Stimulated activated CD8-positive, alpha-beta memory T cell treated with anti-CD3 and anti-CD28 coated beads, Interleukin-7, amount 100 ng/mL, for 48 hours (primary cell): ENCODE measurements at places on chromosomes 2 and 18.

- DNase-seq = no peak
Measured at GRCh38 chr2:69693775-69694450, 48.0 kb upstream of the ANXA4 start.

- DNase-seq = no peak
Measured at GRCh38 chr2:222919841-222920526, 59.1 kb downstream of the ACSL3 start.

DNA sequence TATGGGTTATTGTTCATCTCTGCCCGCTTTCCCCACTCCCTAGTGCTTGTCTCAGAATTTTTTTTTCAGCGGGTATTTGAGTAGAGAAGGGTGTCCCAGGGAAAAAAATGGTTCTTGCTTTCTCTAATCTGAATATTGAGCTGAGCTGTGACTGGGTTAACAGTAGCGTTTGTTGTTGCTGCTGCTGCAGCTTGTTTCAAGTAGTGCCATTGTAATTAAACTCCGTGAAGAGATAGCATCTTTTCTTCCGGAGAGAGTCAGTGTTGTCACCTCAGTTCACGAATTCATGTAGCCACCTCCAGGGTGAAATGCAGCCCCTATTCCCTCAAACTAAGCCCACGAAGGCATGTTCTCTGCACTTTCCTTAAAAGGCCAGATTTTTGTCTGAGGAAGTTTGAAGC lies 1.5 kb upstream of the AAK1 start:
- DNase-seq = no peak

DNA sequence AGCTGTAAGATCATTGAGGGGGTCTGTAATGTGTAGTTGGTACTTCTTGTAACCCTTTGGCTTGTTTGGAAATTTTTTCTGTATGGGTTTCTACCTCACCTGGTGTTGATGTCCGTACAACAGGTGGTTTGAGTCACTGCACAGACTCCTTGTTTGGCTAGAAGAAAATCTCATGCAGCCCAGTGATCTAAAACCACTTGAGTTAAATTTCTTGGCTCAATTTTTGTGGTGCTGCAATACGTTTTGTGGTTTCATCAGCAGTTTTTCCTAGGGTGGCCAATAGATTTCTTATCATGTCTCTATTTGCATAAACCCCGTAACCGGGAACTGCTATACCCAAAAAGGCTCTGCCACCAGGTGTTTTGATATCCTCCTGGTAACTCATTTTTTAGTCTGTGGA lies 43.4 kb downstream of the CERS6 start:
- no peak for DNase-seq

DNA sequence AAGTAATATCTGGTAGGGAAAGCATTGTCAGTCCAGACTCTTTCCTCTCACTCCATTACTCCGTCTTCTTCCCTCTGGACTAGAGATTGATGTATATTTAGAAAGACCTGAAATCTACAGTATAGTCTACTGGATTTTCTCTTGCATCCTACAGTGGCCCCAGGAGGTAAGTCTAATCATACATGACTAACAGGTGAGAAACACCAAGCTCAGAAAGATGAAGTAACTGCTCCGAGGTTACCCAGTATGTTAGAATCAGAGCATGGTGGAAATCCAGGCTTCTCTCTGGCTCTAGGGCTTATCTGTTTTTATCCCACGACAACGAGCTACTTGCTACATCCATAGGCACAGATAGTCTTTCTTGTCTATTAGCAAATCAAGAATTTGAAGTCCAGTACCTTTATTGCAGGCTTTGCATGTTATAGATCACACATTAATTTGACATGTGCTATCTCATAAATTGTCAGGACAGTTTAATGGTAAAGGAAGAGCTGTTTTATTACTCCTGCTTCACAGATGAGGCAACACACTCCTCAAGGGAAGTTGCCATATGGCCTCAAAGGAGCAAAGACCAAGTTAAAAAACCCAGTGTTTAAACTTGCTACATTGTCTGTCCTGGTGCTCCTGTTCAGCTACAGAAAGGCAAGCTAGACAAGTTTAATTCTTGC lies 484.3 kb downstream of the THSD7B start:
- no peak for DNase-seq

DNA sequence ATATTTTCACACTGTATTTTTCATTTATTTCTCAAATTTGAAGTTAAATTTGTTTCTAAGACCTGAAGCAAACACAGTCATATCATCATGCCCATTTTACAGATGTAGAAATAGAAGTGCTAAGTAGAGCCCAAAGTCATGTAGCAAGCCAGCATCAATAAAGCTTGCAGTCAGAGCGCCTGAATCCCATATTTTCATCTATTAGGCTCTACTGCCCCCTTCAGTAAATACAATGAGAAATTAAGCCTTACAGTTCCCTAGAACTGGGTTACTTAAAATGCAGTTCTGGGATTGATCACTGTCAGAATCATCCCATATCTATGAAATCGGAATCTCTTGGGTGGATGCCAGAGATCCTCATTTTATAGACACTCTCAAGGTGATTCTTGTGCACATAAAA lies 419.9 kb downstream of the TGIF1 start:
- DNase-seq = no peak

- no peak for DNase-seq
Measured at GRCh38 chr2:17163638-17164037, 354.6 kb downstream of the RAD51AP2 start.

DNA sequence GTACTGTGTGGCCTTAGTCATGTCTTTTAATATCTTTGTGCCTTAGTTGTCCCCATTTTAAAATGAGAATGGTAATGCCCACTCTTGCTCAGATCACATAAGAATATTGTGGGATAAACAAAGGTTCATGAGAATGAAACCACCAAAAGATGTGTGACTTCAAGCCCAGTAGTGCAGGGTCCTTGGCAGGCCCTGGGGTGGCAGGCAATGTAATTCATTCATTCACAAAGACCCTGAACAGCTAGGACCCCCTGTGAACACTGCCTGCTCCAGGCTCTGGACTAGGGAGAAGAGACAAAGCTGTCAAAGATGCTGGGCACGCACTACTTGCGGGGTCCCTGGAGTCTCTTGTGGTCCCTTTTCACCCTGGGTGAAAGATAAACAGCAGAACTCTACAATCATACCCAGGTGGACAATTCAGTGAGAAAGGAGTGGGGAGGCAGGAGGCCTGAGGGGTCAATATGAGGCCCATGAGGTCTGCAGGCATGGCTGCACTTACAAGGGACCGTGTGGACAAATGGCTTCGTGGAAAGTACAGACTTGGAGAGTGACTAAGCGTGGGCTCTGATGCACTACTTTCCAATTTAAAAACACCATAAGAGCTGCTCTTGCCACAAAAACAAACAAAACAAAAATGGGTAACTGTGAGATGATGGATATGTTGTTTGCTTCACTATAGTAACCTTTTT lies 136.1 kb downstream of the SMAD7 start:
- DNase-seq = no peak

- no peak for DNase-seq
Measured at GRCh38 chr18:31634331-31634713, 42.6 kb downstream of the TTR start.

- DNase-seq = no peak
Measured at GRCh38 chr2:76197842-76198448, 487.2 kb upstream of the GCFC2 start.

DNA sequence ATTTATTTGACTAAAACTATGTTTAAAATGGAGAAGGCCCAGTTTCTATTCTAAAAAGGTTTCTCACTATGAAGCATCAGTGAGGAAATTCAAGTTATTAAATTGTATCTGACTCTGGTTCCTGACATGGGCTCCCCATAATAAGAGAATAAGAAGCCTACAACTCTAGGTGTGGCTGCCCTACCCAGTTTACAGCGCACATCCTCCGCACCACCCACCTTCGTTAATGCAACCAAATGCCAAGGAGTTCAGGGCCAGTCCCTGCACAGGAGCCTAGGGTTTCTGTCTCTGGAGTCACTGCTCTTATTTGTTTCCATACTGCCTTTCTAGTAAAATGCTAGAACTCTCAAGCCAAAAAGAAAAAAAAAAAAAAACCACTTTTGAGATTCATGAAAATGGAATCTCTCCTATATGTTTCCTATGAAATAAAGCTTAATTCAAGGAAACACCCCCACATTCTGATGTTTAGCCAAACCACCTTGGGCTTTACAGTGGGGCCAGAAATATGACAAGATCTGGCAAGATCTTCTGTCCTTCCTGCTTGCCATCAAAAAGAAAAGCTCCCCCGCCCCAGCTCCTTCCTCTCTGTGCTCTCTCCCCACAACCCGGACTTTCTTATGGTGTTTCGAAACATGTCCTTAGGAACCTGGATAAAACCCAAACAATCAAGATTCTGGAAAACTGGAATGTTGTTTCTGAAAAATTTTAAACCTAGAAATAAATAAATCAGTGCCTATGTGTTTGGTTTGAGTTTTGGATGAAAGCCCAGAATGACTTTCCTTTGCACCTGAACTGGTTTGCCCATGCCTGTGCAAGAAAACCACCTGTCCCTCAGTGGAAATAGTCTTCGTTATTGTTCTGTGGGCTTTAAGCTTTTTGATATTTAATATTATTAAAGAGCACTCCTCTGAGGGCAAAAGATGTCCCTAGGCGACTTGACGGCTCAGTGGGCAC lies 136.7 kb downstream of the SP3 start:
- DNase-seq = no peak

DNA sequence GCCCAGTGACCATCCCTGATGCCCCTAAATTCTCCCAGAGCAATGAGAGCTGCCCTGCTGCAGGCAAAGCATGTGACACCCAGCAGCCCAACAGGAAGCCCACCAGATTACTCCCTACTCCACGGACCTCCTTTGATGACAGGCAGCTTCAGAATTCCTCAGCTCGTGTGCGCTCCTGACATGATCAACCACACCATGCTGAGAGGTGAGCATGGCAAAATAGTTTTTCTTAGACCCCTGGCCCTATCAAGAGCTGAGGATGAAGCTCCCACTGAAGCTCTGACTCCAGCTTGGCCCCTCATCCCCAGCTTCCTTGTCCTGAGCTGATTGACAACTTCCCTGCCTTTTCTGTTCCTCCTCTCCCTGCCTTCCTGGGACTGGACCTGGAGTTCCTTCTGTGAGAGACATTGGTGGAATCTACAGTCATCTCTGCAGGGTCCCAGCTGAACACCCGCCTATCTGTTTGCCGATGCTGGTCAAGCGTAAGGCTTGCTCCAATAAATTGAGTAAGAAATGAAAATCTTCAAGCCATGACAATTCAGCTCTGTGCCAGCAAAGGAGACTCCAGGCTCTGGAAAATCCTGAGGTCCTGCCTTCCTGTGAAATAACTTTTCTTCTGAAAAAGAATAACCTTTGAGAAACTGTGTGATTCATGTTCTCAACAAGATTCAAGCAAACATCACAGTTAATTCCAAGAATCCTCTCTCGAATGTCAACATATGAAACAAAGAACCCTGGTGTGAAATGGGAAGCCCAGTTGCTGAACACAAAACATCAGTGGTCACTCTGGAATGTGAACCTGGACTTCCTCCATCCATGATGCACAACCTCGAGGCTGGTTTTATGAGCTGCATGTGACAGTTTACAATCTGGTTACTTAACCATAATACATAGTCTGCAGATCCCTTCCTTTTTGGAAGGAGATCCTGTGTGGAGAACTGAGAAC lies 201.1 kb downstream of the SPP2 start:
- no peak for DNase-seq

- no peak for DNase-seq
Measured at GRCh38 chr2:235747786-235748091, 253.9 kb downstream of the AGAP1 start.

GRCh38 chr18:13175754-13176210 lies 42.8 kb upstream of the LDLRAD4 start:
- DNase-seq = peak; percentile 11

DNA sequence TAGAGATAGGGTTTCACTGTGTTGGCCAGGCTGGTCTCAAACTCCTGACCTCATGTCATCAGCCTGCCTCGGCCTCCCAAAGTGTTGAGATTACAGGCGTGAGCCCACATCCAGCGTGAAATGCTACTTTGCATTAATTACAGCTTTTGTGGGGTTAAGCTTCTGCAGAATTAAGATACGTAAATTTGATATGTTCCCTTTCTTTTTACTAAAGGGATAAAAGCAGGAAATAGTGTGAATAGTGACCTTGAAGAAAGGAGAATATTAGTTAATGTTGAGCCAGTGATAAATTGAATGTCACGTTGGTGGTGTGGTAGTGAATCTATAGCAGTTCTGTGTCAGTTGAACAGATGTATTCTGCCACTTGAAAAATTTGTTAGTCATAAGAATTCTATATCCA lies 16.9 kb downstream of the SMCHD1 start:
- DNase-seq = no peak

DNA sequence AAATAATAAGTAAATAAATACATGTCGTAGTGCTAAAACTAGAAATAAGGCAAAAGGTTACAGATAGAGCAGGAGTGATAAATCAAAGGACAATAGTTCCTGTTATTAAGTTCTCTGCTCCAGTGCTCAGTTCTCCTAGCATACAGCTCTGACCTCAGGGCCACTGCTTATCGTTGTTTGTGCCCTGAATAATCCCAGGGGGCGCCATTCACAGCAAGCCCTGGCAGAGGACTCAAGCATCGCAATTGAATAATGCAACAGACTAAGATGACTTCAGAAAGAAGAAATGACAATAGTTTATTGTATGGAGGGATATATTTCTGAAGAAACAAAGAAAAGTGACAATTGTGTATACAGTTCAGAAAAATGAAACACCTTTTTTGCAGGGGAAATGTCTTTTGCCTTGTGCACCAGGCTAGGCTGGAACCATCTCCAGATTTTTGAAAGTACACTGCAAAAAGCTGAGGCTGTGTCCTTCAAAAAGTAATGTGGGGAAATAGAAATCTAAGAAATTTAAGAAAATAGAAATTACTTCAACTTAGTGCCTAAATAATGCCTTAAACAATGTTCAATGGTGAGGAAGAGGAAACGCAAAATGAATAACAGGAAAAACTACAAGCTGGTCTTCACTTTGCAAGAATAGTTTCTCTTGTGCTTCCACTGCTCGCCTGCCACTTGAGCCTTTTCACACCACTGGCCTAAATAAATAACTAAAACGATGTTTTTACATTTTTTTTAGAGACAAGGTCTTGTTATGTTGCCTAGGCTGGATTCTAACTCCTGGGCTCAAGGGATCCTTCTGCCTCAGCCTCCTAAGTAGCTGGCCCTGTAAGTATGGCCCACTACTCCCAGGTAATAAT lies 19.0 kb upstream of the CCNYL1 start:
- DNase-seq = peak; percentile 14

- no peak for DNase-seq
Measured at GRCh38 chr2:554444-554843, 122.8 kb downstream of the TMEM18 start.

GRCh38 chr2:218259099-218259961 lies 1.5 kb upstream of the GPBAR1 start:
- DNase-seq = no peak

- no peak for DNase-seq
Measured at GRCh38 chr2:10954416-10954815, 42.7 kb downstream of the KCNF1 start.

DNA sequence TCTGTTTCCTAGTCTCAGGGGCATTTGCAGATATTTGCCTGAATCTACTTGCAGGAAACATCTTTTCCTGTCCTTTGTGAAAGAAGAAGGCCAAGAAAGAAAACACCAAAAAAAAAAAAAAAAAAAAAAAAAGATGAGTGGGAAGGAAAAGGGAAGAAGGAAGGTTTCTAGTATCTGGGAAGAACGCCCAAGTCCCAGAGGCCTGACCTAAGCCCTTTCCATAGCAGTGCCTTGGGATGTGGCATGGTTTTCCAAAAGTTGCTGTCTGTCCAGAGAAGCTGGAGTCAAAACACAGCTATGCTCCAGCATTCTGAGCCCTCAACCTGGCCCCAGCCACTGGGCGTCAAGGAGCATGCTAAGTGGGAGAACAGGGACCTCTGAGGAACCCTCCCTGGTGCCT lies 123.5 kb downstream of the INHBB start:
- no peak for DNase-seq

GRCh38 chr2:191316246-191316994 lies 71.2 kb downstream of the MYO1B start:
- DNase-seq = no peak

GRCh38 chr18:32461709-32462272 lies 8.9 kb downstream of the GAREM1 start:
- no peak for DNase-seq
